Stimulated activated CD4-positive, alpha-beta T cell treated with anti-CD3 and anti-CD28 coated beads, Interleukin-2, amount 100 ng/mL, for 4 hours (primary cell): ENCODE measurements at places on chromosomes 13 and 19.
A peak's percentile ranks its signal among the peaks of the same experiment; 100 is the strongest.

- DNase-seq = no peak
Observed at GRCh38 chr19:2329149-2329478, 630 bp downstream of the SPPL2B start.

GRCh38 chr19:57171551-57172081 lies 4.3 kb upstream of the DUXA start:
- DNase-seq = no peak

GRCh38 chr19:47152205-47152604 lies 21.6 kb downstream of the SAE1 start:
- no peak for DNase-seq

GRCh38 chr13:106498571-106498970 lies 36.9 kb downstream of the EFNB2 start:
- DNase-seq = no peak

- no peak for DNase-seq
Observed at GRCh38 chr13:79593641-79594275, 112.8 kb downstream of the NDFIP2 start.

- no peak for DNase-seq
Observed at GRCh38 chr13:51339354-51339753, at the start of gene SERPINE3. Gene SERPINE3 (plus strand): TSS chr13:51339691. CDS start chr13:51341092, 1,401 bp downstream.

DNA sequence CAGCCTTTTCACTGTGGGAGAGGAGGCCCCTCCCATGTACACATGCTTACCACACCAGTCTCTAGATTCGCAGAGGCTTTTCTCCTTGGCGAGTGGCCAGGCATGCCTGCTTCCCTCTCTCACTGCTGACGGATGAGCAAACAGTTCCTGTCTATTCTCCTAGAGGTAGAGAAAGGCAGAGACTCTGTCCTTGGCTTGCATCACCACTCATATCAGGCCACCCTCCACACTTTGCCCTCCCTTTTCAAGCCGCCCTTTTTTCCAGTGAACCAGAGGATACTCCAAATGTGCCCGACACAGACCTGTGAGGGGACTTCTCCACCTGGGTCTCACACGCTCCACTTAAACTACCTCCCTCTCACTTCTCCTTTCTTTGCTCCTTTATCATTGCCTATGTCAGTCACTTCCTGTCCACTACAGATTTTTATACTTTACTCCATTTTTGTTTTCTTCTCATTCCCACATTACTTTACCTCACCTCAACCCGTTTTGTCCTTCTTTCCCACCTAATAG lies 284.6 kb downstream of the DNAJC15 start:
- no peak for DNase-seq

- no peak for DNase-seq
Observed at GRCh38 chr13:101452519-101453485, at the start of gene ITGBL1. Gene ITGBL1 (plus strand): TSS chr13:101452675. CDS start chr13:101452834, 159 bp downstream.

DNA sequence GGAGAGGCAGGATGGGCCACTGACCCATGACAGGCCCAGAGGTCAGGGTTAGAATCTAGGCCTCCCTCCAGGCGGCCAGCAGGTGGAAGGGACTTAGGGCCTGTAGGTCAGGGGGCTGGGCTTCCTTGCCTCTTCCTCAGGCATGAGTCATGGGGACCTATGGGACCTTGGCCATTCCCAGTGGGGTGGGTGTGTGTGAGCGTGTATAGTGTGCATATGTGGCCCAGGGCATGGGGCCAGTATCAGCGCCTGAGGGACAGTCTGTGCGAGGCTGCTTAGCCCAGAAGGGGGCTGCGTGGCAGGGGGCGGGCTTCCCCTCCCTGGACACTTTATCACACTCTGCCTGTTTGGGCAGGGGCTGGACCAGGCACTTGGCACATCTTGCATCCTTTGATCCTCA lies 13.3 kb downstream of the KCTD15 start:
- no peak for DNase-seq

DNA sequence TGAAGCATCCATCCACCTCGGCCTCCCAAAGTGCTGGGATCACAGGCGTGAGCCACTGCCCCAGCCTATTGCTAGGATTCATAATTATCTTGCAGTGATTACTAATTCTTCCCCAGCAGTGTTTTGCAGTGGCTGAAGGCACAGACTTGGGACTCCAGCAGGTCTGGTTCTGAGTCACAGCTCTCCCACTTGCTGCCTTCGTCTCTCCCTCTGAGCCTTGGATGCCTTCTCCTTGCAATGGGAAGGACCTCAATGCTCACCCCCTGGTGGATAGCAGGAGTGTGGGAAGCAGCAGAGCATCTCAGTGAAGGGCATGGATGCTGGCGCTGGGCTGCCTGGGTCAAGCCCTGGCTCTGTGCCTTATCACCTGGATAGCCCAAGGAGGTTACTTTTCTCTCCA lies 37.6 kb upstream of the SHKBP1 start:
- DNase-seq = no peak

- DNase-seq = peak; percentile 85
Observed at GRCh38 chr19:6772028-6772865, at the start of gene VAV1. Gene VAV1 (plus strand): TSS chr19:6772708. CDS start chr19:6772808, 100 bp downstream.

DNA sequence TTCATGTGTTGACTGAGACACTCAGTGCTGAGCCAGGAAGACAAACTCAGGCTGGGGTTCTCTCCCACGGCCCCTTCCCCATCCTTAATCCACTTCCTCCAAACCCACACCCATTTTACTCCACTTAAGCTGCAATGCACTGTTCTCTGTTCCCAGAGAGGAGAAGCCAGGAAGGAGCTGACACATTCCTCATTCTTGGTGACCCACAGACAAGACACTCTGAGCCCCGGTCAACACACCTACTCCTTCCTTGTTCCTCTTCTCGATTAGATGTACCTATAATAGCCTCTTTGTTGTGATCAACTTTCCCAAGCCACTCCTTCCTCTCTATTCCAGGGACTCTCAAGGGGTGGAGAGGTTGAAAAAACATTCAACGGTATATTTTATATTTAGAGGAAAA lies 47.1 kb downstream of the INSR start:
- DNase-seq = no peak

DNA sequence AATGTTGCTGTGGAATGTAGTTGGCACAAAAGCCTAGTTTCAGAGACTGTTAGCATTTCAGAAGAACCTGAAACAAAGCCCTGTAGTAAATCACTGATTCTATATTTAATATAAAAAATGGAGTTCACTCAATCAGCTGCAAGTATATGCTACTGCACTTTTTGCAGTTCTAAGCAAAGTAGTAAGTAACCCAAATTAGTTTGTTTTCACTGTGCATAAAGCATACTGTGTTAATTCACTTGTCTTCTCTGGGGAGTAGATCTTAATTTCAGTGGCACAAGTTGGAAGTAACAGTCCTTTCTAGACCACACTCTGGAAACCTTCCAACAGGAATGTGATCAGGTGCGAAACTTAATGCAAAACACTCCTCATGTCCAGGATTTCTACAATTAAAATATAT lies 139.3 kb downstream of the DACH1 start:
- DNase-seq = no peak

DNA sequence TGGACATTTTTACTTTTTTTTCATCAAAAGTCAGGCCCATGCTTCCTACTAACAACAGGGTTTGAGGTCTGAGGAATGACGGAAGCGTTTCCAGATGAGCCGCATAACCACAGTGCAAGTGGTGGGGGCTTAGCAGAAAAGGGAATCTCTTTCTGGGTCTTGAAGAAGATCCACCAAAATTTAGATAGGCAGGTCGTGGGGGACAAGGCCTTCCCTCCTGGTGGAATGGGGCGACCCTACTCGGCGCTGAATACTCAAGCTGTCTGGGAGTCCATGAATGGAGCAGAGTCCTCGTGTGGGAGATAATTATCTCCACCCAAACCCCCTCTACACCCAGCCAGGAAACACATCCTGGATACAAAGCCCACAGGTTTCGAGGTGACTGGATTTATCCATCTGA lies 36.9 kb downstream of the CARS2 start:
- DNase-seq = no peak

GRCh38 chr19:32199501-32200040 lies 145.8 kb upstream of the ZNF507 start:
- DNase-seq = no peak

GRCh38 chr13:23557733-23558132 lies 12.5 kb upstream of the TNFRSF19 start:
- DNase-seq = no peak

DNA sequence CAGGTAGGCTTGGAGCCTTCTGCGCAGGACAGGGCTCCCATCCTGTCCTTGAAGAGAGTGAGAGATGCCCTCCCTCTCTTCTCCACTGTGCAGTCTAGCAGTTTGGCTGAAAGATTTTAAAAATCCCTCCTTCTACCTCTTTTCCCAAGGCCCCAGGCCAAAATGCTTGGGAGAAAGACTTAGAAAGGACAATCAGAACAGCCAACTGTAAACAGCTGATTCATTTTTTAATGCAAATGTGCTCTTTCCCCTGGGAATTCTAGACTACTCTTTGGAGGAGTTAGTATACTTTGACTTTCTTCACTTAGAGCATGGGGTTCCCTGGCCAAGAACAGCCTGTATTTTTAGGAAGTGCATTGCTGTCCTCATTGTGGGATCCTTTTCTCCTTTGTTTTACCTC lies 398.9 kb downstream of the GPC6 start:
- DNase-seq = no peak

DNA sequence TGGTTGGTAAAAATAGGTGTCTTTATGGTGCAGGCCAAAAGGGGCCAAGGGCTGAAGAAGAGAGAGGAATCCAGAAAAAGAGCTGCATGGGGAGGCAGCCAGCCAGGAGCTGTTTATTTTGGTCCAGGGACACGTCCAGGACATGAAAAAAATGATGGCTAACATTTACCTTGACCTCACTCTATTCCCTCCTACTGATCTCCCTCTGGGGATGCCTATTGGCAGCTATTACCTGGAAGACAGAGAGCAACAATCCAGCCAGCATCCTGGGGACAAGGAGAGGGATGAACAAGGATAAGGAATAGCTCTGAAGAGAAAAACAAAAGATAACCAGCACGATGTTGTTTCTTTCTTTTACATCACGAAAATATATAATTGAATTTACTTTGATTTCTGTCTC lies 1599.6 kb downstream of the SLITRK5 start:
- no peak for DNase-seq

DNA sequence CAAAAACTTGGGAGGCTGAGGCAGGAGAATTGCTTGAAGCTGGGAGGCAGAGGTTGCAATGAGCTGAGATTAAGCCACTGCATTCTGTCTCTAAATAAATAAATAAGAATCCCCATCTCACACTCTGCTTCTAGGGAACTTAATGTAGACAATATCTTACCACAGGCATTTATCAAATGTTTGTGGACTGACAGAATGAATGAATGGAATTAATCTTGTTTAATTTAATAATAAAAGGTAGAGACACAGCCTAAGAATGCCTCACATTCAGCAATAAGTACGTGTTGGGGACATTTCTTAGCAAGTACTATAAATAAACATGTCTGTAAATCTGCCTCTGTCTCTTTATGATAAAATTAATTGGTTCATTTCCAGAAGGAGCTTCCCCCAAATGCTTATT lies 36.2 kb upstream of the RBM26 start:
- no peak for DNase-seq

GRCh38 chr19:40642757-40643305 lies 41.7 kb downstream of the LTBP4 start:
- no peak for DNase-seq

GRCh38 chr13:25762281-25762680 lies 289.5 kb downstream of the SHISA2 start:
- DNase-seq = no peak

DNA sequence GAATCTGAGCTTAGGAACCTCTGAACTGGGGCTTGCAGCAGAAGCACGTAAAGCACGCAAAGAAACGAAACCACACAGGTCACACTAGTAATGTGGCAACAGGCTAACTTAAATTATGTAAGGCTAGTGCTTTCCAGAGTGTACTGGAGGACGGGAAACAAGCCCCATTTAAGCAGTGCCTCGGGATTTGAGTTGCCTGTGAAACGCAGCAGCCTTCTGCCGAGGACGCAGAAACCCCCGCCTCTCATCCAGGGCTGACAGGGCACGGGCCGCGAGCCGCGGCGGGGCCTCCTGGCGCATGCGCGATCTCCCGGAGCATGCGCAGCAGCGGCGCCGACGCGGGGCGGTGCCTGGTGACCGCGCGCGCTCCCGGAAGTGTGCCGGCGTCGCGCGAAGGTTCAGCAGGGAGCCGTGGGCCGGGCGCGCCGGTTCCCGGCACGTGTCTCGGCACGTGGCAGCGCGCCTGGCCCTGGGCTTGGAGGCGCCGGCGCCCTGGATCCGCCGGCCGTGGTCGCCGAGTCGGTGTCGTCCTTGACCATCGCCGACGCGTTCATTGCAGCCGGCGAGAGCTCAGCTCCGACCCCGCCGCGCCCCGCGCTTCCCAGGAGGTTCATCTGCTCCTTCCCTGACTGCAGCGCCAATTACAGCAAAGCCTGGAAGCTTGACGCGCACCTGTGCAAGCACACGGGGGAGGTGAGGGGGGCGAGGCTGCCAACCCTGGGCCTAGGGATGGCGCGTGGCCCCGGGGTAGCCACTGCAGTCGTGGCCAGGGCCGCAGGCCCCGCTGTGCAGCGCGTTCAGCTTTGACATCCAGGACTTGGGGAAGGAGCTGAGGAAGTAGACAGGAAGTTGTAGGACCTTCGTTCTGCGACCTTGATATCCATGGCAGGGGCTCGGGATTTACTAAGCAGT lies at the start of gene GTF3A:
Gene GTF3A, plus strand, starts transcription at position 374 of the 912 bp plus-strand sequence.
- DNase-seq = peak; percentile 80

GRCh38 chr19:39943586-39943985 lies 9.2 kb upstream of the FCGBP start:
- no peak for DNase-seq

GRCh38 chr13:51630288-51630615 lies 46.0 kb downstream of the WDFY2 start:
- no peak for DNase-seq

DNA sequence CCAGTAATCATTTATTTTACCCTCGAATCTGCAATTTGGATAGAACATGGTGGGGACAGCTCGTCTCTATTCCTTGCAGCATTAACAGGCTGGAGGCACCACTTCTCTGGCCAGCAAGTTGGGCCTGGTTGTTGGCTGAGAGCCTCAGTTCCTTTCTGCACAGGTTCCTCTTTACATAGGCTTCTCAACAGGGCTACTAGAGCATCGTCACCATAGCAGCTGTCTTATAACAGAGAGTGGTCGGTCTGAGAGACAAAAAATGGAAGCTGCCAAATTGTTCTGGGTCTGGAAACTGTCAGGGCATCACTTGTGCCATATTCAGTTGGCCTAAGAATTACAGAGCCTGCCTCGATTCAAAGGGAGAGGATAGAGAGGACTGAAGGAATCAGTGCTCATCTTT lies 86.7 kb downstream of the DNAJC15 start:
- no peak for DNase-seq

- peak; percentile 89 for DNase-seq
Observed at GRCh38 chr19:49473868-49474541, at the start of gene FLT3LG. Gene FLT3LG (plus strand): TSS chr19:49474215. CDS start chr19:49474640, 425 bp downstream.

GRCh38 chr13:113653264-113654174 lies 4.5 kb downstream of the ATP4B start:
- DNase-seq = no peak

- DNase-seq = no peak
Observed at GRCh38 chr13:26320766-26321165, 66.8 kb downstream of the CDK8 start.

GRCh38 chr13:43492311-43492710 lies 294.5 kb downstream of the ENOX1 start:
- no peak for DNase-seq

- DNase-seq = no peak
Observed at GRCh38 chr13:113846636-113847318, 17.1 kb downstream of the GAS6 start.

GRCh38 chr19:32748497-32748896 lies 28.9 kb downstream of the TDRD12 start:
- no peak for DNase-seq
